Stimulated activated CD4-positive, alpha-beta T cell treated with anti-CD3 and anti-CD28 coated beads, TNF-alpha, amount 100 ng/mL, for 4 hours (primary cell): ENCODE measurements at places on chromosomes 6 and 20.

GRCh38 chr20:44858606-44859360, 26.7 kb upstream of the YWHAB start:
- DNase-seq, result no peak

DNA sequence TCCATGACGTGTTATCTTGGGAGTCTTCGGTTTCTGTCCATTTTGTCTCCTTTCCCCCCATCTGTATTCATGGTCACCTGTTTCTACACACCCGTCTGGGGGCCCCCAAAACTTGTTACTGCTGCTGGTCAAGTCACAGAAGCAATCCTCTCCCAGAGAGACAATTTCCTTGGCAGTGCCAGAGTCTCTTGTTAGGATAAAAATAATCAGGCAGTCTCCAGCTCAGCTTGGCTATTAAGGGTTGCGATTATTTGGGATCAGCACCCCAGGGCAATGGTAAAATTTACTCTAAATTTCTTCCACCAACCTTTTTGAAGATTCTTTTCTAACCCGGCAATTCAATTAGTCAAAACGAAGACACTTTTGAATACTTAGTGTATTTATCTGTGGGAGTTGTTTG, 229.1 kb upstream of the JARID2 start:
- no peak for DNase-seq

DNA sequence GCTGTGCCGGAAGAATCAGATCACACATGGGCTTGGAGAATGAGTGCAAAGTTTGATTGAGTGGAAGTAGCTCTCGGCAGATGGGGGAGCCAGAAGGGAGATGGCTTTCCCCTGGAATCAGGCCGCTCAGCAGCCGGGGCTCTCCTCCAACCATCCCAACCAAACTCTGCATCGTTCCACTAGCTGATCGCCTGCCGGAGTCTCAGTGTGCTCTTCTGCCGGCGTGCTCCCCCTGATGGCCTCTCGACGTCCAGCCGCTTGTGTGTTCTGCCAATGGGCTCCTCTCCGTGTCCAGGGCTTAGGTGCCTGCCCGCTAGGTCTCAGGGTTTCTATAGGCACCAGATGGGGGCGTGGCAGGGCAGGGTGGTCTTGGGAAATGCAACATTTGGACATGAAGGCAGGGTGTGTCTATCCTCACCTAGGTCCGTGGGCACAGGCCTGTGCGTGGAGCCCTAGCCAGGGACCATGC, 4.9 kb upstream of the BIRC7 start:
- no peak for DNase-seq

GRCh38 chr6:117399924-117400323, 25.8 kb downstream of the ROS1 start:
- DNase-seq, result no peak

- DNase-seq, result no peak
Measured at GRCh38 chr6:84052204-84052882, 18.8 kb downstream of the MRAP2 start.

DNA sequence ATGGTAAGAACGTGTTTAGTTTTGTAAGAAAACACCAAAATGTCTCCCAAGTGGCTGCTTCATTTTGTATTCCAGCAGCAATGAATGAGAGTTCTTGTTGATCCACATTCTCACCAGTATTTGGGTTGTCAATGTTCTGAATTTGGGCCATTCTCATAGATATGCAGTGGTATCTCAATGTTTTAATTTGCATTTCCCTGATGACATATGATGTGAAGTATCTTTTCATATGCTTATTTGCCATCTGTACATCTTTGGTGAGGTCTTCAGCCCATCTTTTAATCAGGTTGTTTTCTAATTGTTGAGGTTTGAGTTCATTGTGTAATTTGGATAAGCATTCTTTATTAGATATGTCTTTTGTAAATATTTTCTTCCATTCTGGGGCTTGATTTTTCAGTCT, 436.8 kb upstream of the IRAK1BP1 start:
- no peak for DNase-seq

- DNase-seq, result no peak
Measured at GRCh38 chr20:5510446-5510845, 193.7 kb upstream of the PROKR2 start.

DNA sequence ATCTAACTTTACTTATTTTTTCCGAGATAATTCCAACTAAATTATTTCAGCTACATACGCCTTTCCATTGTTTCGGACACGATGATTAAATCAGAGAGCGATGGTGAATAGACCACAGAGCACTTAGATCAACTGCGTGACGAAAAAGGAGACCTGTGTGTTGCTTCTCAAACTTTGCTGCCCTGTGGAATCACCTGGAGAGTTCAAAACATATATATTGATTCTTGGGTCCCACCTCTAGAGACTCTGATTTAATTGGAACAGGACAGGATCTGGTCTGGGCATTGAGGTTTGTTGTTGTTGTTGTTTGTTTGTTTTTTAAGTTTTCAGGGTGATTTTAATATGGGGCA, 401 bp upstream of the TNFRSF21 start:
- DNase-seq, result no peak

- no peak for DNase-seq
Measured at GRCh38 chr6:131013495-131013894, 49.5 kb downstream of the EPB41L2 start.

DNA sequence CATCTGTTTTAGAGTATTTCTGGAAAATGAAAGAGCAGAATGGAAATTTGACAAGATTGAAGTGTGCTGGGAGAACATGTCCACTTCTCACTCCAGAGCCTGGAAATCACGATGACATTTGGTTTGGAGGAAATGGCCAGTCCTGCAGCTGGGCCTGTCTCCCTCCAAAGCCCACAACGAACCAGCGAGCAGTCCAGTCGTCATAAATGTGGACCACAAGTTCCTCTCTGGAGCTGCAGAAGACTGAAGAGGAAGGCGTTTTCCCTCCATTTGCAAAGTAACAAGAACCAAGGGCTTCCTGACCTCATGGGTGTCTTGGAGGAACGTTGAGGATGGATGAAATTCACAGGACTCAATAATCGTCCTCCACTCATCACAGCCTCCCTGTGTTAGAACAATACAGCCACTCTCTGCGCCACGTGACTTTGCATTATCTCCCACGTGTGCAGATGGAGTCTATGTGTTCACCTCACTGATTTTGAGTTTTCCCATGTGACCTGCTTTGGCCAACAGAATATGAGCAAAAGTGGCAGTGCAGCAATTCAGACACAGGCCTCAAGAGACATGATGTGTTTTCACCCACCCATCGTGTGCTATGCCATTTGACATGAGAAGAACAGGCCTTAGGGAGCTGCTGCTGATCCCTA, 9.1 kb upstream of the SPATS1 start:
- no peak for DNase-seq

- no peak for DNase-seq
Measured at GRCh38 chr6:74755778-74756177, 450.1 kb downstream of the COL12A1 start.

DNA sequence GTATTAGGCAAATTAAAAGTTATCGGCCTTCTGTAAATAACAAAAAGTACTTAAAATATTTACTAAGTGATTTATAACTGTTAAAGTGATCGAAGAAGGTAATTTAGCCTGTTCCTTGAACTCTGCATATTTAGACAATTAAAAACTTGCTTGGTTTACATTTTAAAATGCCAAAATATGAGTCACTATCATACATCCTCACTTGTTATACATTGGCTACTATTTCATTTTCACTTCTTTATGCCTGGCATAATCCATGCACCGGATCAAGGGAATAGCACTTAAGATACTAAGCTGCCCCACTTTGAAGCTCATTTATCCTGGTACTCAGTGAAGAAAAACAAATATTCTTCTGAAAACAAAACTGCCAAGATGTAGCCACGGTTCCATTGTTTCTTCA, 344.6 kb downstream of the UBE3D start:
- DNase-seq, result no peak

GRCh38 chr6:122063076-122063475, 336.4 kb upstream of the HSF2 start:
- DNase-seq, result no peak
